ENCODE measurements at places on chromosomes 11 and 22.

DNA sequence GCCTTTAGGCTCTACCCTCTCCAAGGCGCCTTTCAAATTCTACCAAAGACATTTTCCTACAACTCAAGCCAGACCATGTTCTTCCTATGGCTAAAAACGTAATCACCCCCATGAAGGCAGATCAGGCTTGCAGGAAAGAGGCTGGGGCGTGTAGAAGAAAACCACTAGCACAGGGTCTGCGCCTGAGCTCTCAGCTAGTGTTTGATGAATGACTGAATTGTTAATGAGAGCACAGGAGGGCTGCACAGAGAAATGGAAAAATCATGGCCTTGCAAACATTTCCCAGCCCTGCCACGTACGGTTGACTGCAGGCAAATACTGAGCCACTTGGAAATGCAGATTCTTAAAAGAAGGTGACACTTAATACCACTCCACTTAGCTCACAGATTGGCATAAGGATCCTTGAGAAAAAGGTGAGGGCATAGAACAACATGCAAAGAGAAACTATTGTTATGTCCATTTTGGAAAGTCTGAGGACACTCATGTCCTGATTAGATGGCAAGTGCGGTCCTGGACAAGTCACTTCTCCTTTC lies 148.6 kb downstream of the NXPE2 start:
- DNase-seq, result no peak

GRCh38 chr11:123265951-123266350 lies 70.9 kb upstream of the CLMP start:
- DNase-seq, result no peak

GRCh38 chr11:70493089-70493474 lies 94.8 kb downstream of the CTTN start:
- DNase-seq, result no peak

DNA sequence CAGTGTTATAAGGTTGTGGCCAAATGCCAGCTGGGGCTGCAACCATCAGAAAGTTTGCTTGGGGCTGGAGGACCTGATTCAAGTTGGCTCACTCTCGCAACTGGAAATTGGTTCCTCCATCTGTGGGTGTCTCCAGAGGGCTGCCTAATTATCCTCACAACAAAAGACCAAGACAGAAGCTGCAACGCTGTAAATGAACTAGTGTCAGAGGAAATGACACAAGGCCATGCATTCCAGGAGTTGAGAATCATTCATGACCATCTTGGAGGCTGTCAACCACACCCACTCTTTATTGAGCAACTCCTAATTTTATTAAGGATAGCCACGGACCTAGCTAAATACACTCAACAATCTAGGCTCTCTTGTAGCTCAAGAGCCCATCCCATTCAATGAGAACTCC lies 1060.8 kb downstream of the OPCML start:
- DNase-seq, result no peak

- DNase-seq, result no peak
Measured at GRCh38 chr11:115707180-115707905, 203.1 kb upstream of the CADM1 start.

DNA sequence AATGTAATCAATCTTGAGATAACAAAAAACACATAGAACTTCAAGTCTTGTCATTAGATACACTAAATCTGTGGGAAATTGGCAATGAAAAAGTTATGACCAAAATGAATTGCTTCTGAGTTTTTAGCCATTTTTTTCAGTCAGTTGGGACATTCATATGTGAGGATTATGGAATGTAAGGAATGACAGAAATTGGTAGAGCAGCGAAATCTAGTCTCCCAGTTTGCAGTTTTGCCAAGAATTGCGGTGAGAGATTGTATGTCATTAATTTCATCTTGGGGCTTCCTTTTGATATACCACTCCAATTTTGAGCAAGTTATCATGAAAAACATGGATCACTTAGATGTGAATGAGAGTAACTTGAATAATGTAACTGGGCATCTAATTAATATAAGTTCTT lies 49.9 kb downstream of the SIK2 start:
- no peak for DNase-seq

DNA sequence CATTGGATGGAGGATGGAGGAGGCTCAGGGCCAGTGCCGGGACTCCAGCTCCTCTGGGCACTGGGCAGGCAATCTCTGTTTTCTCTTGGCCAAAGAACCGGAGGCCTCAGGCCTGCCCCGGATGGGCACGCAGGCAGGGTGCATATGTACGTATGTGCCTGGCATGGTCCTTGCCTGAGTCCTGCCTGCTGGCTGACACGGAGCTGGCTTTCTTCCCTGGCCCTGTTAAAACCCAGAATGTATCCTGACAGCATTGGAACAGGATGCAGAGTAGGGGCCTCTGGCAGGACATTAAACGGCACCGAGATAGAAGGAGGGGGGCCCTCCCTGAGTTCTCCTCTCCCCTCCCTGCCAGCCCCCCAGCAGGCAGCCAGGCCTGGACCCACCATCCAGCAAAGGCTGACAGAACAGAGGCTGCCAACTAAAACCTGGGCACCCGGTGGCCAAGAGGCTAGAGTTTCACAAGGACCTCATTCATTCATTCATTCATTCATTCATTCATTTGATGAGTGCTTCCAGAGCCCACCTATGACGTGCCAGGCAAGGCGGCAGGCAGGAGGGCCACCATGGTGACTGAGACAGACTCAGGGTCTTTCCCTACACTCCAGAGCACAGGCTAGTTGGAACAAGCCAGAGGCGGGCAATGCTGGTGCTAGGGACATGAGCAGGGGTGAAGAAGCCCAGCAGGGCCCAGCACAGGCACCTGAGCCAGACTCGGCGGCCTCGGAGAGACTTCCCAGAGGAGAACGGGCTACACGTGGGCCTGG lies 28.8 kb downstream of the FLRT1 start:
- no peak for DNase-seq

DNA sequence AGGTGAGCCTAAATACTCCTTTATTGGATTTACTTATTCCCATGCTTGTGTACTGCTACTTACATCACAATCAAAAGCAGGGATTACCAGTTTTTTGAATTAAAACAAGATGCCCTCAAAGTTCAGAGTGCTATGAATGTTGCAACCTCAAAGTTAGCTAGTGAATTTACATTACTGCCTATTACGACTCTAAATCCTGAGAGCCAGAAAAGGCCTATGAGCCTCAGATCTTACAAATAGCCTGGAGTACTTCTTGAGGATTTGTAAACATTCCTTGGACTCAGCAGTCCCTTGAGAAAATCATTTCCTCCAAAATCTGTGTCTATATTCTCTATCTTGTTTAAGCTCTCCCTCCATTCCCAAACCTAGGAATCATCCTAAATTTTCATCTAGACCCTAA lies 25.5 kb downstream of the CHORDC1 start:
- no peak for DNase-seq

DNA sequence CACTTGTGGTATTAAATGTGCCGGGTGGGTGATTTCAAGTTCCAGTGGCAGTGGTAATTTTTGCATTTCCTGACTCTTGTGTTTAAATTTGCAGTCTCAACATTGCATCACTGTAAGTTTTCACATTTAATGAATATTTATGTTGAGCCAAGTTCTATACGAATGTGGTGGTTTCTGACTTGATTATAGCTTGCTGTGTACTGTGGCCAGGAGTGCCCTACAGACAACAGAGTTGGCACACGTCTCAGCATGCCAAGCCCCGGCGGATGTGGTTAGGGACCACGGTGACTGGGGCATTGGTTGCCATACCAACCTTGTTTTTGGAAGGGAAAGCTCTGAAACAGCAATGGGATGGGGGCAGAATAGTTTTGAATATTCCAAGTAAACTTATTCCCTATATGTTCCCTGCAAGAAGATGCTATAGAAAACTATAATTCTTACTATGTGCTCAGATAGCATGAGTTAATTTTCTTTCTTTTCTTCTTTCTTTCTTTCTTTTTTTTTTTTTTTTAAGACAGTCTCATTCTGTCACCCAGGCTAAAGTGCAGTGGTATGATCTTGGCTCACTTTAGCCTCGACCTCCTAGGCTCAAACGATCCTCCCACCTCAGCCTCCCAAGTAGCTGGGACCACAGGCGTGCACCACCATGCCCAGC lies 16.0 kb downstream of the ZNRF3 start:
- peak; percentile 70 for DNase-seq

DNA sequence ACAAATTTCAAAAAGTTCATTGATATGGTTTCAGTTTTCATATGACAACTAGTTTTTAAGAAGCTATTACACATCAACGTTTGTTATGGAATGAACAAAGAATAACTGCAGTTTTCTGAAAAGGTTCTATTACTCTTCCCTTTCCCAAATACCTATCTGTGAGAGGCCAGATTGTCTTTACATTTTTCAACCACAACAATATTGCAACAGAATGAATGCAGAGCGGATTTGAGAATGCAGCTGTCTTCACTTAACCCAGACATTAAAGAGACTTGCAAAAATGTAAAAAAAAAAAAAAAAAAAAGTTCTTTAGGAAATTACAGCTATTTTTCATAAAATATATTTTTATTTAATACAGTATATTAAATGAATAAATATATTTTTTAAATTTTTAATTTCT lies 250.8 kb downstream of the DDX10 start:
- DNase-seq, result no peak

GRCh38 chr22:38578505-38578904 lies 8.5 kb upstream of the DMC1 start:
- no peak for DNase-seq

DNA sequence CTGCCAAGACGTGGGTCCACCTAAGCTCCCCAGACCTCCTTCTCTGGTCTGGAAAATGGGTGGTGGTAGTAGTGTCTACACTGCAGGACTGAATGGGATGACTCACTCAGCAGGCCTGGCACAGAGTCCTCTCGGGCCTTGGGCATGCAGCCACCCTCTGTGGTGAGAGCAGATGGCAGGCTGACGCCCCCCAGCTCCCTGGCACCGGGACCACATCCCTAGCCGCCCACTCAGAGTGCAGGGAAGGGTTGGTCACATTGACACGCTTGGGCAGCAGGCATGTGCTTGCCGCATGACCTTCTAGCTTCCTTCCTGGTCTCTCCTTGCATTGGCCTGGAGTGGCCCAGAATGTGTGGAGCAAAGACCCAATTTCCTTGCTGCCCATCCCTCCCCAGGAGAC lies 30.7 kb upstream of the PRODH start:
- no peak for DNase-seq

GRCh38 chr22:20930004-20930403 lies 12.8 kb downstream of the CRKL start:
- no peak for DNase-seq

GRCh38 chr11:87454241-87454640 lies 416.5 kb downstream of the TMEM135 start:
- peak; percentile 16 for DNase-seq

- DNase-seq, result peak; percentile 74
Measured at GRCh38 chr22:24201681-24202614, 20.7 kb downstream of the SUSD2 start.

GRCh38 chr22:42868751-42869251 lies 11.7 kb upstream of the ARFGAP3 start:
- DNase-seq, result no peak

GRCh38 chr11:116750070-116750718 lies 22.6 kb downstream of the BUD13 start:
- no peak for DNase-seq

Data from MCF 10A (cell line).